AG04450 (cell line): ENCODE measurements at places on chromosomes 4 and X.

GRCh38 chr4:48138936-48139335 lies 4.9 kb upstream of the TXK start:
- DNase-seq, result no peak

DNA sequence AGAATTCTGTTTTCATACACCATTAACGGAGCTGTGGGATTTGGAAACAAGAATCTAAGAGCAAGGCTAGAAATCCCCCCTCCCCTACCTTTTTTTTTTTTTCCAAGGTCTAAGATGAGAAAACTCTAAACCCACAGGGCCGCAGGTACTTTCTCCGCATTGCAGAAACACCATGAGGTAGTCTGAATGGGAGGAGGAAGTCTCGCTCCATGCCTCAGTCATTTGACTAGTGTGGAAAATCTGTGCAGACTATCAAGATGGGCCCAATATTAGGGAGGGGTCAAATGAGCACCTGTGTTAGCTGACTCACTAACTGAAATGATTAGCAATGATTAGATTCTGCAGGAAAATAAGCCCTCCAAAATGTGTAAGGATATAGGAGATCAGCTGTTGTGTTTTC lies 40.9 kb upstream of the MAP3K15 start:
- no peak for DNase-seq

DNA sequence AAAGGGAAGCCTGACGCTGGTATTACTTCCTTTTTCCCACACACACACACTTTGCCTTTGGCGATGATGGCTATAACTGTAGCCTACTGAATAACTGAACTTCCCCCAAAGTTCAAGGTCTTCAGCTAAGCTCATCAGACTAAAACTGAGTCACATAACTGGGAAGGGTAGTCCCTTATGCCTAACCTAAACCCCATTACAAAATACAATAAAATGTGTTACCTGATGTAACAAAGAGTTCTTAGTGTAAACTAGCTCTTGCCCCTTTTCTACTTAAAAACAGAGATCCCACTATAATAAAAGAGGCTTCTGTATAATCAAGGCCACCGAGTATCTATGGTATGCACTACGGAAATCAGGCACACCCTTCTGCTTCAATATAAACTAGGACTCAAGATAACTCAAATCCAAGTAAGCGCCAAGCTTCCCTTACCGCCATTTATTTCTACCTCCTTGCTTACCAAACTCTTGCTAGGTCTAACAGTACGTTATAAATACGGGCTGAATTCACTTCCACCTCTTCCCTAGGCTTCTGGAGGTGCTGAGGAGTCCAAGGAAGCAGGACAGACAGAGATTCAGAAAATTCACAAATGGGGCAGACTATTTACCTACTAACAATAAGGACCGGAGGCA lies 2.4 kb downstream of the OTUD4 start:
- DNase-seq, result no peak

- DNase-seq, result no peak
These were observed 286.1 kb upstream of the PRPS2 start for GRCh38 chrX:12505127-12505526.

DNA sequence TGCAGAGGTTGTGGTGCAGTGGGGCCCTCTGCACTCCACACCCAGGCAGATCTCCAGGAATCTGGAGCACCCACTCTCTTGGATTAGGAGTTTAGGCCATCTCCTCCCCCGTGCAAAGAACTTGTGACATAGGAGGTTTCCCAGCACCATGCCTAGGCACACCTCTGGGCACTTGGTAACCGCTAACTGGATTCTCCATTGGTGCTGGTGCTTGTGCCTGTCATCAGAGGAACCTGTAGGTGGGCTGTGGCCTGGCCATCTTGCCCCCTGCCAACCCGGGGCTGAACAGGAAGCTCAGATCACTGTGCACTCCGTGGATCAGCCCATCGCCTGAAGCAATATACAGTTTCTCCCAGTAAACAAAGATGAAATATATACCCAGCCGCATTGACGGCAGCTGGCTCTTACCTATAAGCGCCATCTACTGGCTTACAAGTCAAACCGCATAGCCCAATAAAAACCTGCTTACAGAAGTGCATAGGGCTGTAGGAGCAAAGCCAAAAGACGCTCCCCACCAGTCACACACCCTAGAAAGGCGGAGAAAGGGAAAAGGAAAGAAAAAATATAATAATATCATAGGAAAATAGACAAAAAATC lies 19.1 kb upstream of the TEX13B start:
- peak; percentile 10 for DNase-seq

DNA sequence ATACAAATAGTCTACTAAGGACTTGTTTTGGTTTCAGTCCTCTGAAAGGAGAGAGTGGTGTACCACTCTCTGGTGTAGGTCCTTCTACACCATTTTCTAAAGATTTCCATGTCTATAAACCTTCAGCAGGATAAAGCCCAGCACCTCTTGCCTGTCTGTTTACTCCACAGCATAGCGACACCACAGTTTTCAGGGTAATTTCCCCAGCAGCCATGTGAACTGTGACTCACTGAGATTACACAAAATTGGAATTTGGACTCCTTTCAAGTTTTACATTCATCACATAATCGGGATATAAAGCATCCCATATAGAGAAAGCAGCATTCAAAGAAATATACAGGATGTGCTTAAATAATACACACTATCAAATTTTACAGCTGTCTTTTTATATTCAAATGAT lies 229.6 kb downstream of the PRDM5 start:
- peak; percentile 66 for DNase-seq

DNA sequence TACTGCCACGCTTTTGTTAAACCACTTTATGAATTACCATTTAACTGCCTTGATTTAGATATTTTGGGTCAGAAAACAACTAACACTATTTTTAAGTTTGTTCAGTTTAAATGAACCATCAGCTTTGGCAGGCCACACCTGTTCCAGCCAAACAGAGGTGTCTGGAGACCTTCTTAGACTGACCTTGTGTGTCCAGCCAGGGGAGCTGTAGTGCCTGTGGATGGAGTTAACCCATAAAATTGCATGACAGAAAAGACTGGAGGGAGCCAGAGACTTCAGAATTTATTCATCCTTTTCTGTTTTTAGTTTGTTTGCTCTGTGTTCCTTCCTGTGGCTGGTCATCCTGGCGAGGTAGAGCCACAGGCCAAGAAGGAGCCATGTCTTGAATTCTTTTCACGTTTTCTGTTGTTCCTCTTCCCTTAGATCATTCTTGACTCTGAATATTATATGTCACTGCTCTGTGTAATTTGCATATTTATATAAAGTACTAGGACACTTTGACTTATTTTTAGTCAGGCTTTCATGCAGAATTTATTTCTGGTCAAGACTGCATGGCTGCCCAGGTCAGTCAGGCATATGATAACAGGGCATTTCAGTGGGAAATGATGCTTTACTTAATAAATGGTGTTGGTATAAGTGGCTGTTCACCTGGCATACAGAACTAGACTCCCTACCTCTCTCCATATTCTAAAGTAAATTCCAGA lies 26.7 kb downstream of the HERC3 start:
- no peak for DNase-seq

DNA sequence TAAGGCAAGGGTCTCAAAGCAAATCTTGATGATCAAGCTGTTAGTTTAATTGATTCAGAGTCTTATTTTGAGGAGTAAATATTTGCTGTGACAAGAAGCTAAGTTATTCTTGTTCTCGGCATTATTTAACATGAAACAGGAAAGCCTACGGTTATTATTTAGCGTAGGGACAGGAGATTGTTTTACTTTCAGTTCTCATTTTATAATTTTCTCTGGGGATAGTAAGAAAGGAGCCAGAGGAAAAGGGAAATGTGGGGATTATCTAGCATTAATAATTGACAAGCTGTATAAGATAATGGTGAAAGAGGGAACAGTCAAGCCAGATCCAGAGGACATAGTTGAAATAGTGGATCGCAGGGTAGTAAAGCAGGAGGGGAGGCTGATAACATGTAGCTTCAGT lies 39.7 kb upstream of the PARM1 start:
- no peak for DNase-seq

DNA sequence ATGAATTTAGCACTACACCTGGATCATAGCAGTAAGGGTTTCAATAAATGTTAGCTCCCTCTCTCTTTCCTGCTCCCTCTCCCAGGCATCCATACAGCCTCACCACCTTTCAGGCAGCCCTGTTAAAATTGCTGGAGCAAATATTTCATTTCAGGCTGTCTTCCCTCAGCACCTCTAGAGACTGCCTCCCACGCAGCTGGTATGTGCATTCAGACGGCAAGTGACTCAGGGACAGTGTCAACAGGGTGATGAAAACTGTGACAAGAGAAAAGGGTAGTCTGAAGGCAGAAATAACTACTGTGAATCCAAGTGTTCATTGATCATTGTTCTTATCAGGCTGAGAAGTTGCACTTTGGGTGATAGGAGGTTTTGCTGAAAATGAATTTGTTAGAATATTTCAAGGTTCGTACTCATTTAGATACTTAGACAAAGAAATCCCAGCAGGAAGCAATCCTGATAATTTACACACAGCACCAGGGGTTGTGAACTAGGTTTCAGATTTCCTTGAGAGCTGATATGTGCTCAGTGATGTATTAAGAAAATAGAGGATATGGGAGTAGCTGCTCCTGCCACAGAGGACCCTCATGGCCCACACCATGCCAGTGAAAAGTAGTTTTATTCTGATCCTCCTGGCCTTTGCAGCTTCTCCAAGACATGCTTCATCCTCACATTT lies 424.2 kb downstream of the FGF13 start:
- no peak for DNase-seq

GRCh38 chr4:159429693-159430035 lies 326.8 kb downstream of the RAPGEF2 start:
- DNase-seq, result no peak

DNA sequence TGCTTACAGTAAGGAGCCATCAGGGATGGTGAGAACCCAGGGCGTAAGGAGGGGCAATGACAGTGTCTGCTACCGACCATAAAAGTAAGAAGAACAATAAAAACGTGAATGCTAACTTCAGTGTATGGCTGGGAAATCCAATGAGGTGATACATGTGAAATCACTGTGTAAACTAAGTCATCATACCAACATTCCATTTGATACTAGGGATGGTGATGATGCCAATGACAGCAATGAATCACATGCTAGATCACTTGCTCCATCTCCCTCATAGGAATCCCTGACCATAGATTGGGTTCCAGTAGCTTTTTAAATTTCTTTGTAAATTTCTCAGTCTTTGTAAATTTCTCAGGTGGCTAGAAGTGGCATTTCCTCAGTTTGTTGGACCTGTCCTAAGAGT lies 146.3 kb downstream of the SMIM20 start:
- DNase-seq, result no peak

DNA sequence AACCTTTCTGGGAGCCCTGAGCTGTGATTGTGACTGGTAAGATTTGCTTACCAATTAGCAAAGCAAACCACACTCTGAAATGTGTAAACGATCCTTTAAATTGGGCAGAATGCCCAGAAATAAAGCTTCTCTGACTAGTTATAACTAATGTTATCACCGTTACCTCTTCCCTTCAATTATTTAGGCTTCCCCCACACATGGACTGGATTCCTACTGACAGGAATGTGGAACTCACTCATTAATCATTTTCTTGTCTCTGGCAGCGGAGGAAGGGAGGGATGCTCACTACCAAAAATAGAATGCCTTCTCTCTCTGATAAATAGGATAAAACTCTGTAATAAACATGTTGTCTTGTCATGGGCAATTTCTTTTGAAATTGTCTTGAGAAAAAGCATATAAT lies 25.3 kb upstream of the NWD2 start:
- no peak for DNase-seq
